ENCODE measurements at places on chromosomes 6 and 20.

DNA sequence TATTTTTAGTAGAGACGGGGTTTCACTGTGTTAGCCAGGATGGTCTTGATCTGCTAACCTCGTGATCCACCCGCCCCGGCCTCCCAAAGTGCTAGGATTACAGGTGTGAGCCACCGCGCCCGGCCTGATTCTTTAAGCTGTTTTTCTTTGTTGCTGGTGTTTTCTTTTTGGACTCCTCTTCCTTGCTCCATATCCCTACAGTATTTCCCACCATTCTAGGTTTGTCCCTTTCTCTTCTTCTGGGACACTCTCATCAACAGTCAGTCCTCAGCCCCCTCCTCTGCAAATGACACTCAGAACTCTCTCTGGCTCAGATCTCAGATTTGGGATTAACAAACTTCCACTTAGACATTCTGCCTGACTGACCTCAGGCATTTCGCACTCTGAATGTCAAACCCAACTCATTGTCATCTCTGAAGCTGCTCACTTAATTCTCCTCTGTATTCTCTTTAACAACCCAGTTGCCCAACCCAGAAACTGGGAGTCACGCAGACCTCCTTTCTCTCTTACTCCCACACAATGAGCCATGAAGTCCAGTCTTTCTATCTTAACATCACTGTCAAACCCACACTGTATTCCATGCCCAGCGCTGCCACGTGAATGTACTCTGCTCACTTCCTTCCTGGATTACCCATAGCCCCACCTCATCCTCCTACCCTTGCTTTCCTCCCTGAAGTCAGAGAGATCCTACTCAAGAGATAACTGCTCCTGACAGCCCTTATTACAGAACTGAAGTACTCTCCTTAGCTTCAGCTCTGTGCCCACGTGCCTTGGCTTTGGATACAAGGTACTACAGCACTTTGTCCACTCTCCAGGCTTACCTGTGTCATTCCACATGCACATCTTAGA is 2.6 kb downstream of the MPIG6B start:
- H3K4me1 ChIP-seq = peaks cover 10% of the 10 kb centered on the region

GRCh38 chr6:75850026-75850833 is 101.2 kb downstream of the MYO6 start:
- H3K36me3 ChIP-seq = 0 out of 2 replicates have a peak, but pooled peaks cover 9% of the 10 kb centered on the region
- peak overlapping the region; percentile 81 for H3K27ac ChIP-seq
- peaks cover 52% of the 10 kb centered on the region for H3K4me1 ChIP-seq
- DNase-seq = peak; percentile 24

DNA sequence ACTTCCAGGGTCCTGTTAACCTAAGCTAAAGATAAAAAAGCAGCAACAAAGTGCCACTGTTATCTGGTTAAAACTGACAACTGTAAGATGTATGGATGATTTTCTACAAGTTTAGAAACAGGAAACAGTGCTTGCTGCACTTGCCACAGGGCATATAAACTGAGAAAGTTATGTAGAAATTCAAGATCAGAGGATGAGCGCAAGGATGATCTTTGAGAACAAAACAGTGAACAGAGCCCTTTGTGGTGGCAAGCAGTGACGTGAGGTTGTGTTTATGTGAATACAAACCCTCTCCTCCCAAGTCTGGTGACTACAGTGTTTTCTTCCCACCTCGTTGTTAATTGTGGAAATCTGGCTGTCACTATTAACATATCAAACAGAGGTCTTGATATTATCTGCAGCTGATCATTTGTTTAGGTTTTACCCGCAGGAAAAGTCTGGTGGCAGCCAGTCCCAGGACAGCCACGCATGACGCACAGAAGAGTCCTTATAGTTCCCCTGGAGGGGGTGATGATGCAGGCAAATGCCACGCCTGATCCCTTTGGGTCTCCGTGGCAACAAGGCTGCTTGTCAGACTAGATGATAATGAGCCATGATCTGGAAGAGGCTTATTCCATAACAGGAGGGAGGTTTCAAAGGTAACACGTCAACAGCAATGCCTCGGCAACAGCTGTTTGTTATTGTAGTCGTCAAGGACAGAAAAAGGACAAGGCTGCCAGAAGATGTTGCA is 43.1 kb upstream of the TNFAIP3 start:
- no peak for DNase-seq
- H3K4me1 ChIP-seq = peaks cover 20% of the 10 kb centered on the region
- no peak overlapping the region for H3K4me3 ChIP-seq
- no peaks in the 10 kb centered on the region for H3K27me3 ChIP-seq

GRCh38 chr6:31952140-31952805 is 6.4 kb downstream of the CFB start:
- peaks cover 24% of the 10 kb centered on the region for H3K4me1 ChIP-seq
- H3K27me3 ChIP-seq = no peaks in the 10 kb centered on the region
- no peak overlapping the region for H3K27ac ChIP-seq
- no peak overlapping the region for H3K4me3 ChIP-seq
- peak; percentile 67 for DNase-seq

- H3K4me1 ChIP-seq = no peaks in the 10 kb centered on the region
- no peaks in the 10 kb centered on the region for H3K27me3 ChIP-seq
- no peak overlapping the region for H3K27ac ChIP-seq
- no peak overlapping the region for H3K4me3 ChIP-seq
These were observed 492.5 kb upstream of the FLRT3 start for GRCh38 chr20:14829906-14830305.
